ENCODE measurements at places on chromosomes 11 and 22.

- DNase-seq: peak; percentile 75
These were observed at the start of gene B4GALNT4 for GRCh38 chr11:369336-370018. Gene B4GALNT4 (plus strand): TSS chr11:369499. CDS start chr11:369804, 305 bp downstream.

DNA sequence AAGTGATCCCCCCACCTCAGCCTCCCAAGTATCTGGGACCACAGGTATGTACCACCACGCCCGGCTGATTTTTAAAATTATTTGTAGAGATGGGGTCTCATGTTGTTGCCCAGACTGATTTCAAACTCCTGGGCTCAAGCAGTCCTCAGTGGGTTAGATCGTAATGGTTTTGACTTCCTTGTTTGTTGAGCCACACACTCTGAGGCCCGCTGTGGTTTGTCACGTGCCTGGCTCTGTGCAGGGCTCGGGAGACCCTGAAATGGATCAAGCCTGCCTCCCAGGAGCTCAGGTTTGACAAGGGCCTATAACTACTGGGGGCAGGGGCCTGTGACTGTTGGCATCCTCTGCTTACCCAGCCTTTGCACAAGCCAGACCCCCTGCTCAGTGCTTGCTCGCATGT, 68.1 kb downstream of the MPPED1 start:
- DNase-seq: no peak

- DNase-seq: no peak
These were observed 38.2 kb downstream of the TOM1 start for GRCh38 chr22:35337932-35338331.

- no peak for DNase-seq
These were observed 14.0 kb upstream of the NRGN start for GRCh38 chr11:124725719-124726105.

DNA sequence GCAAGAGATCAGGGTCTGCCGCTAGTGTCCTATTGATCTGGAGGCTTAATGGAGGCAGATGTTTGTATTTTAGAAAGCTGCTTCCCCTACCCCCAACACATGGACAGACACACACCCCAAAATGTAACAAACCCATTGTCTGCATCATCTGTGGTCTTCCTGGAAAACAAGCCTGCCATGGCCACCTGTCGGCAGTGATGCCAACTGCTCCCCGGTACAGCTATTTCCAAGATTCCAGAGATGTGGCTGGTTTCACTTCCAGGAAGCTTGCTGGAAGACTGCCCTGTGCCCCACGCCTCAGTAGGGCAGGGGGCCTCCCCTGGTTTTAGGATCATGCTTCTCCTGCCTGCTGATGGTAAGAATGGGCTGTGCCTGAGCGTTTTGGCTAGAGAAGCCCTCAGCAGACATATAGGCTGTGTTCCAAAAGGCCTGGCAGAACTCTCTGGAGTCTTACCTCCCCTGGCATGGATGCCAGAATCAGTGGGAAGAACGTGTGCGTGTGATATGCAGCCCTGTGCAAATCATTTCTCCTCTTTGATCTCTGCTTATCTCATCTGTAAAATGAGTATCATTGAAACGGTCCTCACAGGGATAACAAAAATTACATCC, 108.6 kb downstream of the FBXO7 start:
- no peak for DNase-seq

GRCh38 chr11:76185511-76185910, 20.8 kb downstream of the WNT11 start:
- DNase-seq: no peak

- DNase-seq: peak; percentile 24
These were observed 110.6 kb upstream of the NECTIN1 start for GRCh38 chr11:119839476-119840133.

All from nephron progenitor cell (in vitro differentiated cells).